Stromal cell of bone marrow (primary cell): ENCODE measurements at places on chromosomes 1 and 21.

- DNase-seq = no peak
These were observed 207.8 kb downstream of the SIPA1L2 start for GRCh38 chr1:232422098-232422497.

DNA sequence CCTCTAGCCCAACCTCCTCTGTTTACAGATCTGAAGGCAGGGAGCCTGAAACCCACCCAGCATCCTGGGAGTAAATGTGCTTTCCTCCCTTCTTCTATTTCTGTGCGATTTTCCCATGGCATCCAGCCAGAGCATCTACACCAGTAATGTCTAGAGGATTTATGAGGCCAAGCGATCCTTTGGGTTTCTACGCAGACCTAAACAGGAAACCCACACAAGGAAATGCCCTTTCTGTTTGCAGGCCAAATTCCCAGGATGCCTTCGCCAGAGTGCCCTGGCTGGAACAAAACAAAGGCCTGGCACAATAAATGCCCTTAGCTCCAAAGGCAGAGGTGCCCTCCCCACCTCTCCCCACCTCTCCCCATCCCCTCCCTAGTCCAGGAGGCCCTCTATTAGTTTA lies 110.5 kb upstream of the CDC42BPA start:
- DNase-seq = no peak

- no peak for DNase-seq
These were observed 140.4 kb downstream of the ATP6V1G3 start for GRCh38 chr1:198400063-198400462.

GRCh38 chr21:34061983-34062382 lies 11.4 kb upstream of the MRPS6 start:
- no peak for DNase-seq

- no peak for DNase-seq
These were observed 45.8 kb upstream of the PDE9A start for GRCh38 chr21:42607525-42608102.

DNA sequence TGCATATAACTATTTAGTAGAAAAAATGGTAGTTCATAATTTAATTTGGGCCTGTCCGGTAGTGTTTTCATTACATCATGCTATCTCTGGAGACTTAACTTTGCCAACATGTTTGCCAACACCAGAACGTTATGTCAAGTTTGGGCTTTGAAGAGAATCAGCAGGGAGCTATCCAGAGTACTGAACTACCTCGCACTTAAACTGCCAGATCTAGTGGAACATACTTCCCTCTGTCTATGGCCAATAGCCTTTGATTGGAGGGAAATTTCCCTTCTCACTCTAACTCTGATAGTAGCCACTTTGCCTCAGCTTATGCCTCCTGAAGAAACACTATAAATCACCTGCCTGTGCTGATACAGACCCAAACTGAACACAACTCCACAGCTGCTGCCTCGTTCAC lies 10.0 kb downstream of the LRRC53 start:
- DNase-seq = peak; percentile 43

GRCh38 chr1:209609791-209610630 lies 26.5 kb downstream of the CAMK1G start:
- no peak for DNase-seq

DNA sequence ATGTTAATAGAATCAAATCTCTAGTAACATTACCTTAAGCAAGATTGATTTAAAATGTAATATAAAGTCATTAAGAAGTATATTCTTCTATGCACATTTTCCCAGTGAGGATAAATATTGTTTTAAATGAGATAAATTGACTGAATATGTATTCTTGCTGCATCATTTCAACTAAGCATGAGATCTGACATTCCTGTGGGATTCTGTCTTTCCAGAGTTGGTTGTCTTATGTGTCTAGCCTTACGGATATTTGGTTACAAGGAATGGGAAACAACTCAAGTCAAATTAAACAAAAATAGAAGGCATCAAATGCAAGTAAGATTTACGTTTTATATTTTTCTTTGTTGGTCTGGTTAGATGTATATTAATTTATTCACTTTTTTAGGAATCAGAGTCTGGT lies 287.5 kb downstream of the PTGER3 start:
- peak; percentile 40 for DNase-seq

DNA sequence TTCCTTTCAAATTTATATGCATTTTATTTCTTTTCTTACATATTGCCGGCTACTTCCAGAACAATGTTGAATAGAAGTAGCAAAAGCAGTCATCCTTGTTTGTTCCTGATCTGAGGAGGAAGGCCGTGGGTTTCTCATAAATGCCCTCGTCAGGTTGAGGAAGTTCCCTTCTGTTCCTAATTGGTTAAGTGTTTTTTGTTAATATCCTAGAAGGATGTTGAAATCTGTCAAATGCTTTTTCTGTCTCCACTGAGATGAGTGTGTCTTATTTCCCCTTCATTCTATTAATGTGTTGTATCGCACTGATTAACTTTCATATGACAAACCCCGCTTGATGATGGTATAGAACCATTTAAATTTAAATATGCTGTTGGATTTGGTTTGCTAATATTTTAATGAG lies 15.4 kb downstream of the TTLL10 start:
- no peak for DNase-seq

- no peak for DNase-seq
These were observed 211.1 kb downstream of the SMYD3 start for GRCh38 chr1:246295968-246296367.

DNA sequence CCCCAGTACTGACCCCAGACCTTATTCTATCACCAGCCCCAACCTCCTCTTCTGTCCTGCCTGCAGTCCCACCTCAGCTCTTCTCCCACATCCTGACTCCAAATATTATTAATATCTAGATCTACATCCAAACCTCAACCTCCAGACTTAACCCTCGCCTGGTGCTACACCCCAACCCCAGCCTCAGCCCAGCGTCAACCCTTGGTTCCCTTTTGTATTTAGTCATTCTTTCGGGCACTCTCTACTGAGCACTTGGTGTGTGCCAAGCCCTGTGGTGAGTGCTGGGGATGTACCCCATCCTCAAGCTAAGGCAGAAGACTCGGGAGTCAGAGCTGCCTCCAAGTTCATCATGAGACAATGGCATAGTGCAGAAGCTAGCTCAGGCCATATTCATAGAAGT lies 1.1 kb downstream of the SHISAL2A start:
- no peak for DNase-seq

DNA sequence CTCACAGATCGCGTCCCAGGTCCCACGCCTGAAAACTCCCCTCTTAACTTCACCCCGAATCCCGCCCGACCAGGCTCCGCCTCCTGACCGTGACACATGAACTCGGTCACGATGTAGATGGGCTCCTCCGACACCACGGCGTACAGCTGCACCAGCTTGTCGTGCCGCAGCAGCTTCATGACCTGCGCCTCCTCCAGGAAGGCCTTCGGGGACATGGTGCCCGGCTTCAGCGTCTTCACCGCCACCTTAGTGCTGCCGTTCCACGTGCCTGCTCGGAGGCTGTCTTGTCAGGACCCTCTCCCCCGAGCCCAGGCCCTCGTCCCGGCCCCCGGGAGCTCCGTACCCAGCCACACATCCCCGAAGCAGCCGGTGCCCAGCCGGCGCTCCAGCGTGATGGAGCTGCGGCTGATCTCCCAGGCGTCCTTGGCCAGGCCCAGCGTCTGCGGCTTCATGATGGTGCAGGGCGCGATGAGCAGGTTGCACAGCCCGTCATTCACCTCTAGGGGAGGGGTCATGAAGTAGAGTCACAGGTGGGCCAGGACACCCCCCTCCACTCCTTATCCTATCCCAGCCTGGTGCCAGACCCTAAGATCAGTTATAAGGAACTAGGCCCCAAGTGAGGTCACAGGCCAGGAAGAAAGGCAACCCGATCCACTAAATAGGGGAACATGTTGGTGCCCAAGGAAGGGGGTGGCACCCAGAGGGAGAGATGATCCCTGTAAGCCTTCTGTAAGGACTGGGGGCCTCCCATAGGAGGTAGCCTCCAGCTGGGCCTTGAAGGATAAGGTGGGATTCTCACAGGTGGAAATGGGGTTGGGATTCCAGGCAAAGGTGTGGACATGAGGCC lies 11.6 kb upstream of the AHDC1 start:
- DNase-seq = no peak

GRCh38 chr1:80384083-80384830 lies 1377.7 kb upstream of the ADGRL4 start:
- DNase-seq = no peak

GRCh38 chr1:112388436-112388835 lies 7.6 kb upstream of the CTTNBP2NL start:
- no peak for DNase-seq

DNA sequence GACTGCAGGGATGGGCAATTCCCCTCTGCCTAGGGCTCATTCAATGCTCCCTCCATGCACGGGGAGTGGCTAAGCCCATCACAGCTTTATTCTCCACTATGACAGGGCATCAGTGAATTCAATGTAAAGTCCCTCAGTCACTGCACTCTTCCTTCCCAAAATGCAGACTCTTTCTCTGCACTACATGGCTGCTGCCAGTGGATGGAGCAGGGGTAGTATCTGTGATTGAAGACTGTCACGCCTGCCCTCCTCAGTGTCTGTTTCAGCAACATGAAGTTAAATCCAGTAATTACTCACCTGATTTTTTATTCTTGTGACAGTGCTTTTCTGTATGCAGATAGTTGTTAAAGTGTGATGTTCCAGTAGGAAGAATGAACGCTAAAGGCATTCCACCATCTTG lies 1323.2 kb downstream of the AMY1C start:
- no peak for DNase-seq

DNA sequence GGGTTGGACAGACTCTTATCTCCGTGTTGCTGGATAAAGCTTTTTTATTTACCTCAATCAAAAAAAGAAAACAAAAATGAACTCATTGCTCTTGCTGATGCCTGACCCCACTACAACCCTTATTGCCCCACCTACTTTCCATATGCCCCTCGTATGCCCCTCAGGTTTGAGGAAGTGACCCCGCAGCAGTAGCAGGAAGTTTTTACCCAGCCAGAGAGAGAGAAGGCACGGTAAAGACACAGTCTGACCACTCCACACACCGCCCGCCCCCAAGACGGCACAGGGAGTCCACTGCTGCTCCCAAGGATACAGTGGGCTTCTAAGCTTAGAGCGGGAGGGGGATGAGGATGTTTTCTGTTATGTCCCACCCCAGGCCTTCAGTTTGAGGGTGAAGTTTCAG lies 9.8 kb downstream of the PLEKHO1 start:
- DNase-seq = no peak

DNA sequence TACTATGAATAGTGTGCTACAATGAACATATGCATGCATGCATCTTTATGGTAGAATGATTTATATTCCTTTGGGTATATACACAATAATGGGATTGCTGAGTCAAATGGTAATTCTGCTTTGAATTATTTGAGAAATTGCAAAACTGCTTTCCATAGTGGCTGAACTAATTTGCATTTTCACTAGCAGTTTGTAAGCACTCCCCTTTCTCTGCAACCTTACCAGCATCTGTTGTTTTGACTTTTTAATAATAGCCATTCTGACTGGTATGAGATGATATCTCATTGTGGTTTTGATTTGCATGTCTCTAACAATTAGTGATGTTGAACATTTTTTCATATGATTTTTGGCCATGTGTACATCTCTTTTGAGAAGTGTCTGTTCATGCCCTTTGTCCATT lies 24.0 kb upstream of the DIRAS3 start:
- DNase-seq = no peak

DNA sequence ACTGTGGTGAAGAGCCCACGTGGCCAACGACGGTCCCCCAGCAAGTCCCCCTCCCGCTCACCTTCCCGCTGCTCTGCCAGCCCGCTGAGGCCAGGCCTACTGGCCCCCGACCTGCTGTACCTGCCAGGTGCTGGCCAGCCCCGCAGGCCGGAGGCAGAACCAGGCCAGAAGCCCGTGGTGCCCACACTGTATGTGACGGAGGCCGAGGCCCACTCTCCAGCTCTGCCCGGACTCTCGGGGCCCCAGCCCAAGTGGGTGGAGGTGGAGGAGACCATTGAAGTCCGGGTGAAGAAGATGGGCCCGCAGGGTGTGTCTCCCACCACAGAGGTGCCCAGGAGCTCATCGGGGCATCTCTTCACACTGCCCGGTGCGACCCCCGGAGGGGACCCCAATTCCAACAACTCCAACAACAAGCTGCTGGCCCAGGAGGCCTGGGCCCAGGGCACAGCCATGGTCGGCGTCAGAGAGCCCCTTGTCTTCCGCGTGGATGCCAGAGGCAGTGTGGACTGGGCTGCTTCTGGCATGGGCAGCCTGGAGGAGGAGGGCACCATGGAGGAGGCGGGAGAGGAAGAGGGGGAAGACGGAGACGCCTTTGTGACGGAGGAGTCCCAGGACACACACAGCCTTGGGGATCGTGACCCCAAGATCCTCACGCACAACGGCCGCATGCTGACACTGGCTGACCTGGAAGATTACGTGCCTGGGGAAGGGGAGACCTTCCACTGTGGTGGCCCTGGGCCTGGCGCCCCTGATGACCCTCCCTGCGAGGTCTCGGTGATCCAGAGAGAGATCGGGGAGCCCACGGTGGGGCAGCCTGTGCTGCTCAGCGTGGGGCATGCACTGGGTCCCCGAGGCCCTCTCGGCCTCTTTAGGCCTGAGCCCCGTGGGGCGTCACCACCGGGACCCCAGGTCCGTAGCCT lies 46.8 kb downstream of the TRIM11 start:
- no peak for DNase-seq

DNA sequence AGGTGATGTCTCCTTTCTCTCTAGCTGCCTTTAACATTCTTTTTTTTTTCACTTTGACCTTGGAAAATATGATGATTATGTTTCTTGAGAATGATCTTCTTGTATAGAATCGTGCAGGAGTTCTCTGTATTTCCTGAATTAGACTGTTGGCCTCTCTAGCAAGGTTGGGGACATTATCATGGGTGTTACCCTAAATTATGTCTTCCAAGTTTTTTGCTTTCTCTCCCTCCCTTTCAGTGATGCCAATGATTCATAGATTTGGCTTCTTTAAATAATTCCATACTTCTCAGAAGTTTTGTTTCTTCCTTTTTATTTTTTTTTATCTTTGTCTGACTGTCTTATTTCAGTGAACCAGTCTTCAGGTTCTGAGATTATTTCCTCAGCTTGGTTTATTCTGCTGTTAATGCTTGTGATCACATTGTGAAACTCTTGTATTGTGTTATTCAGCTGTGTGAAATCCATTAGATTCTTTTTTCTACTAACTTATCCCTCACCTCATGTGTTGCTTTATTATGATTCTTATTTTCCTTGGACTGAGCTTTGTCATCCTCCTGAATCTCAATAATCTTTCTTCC lies 268.4 kb upstream of the NRIP1 start:
- peak; percentile 4 for DNase-seq

DNA sequence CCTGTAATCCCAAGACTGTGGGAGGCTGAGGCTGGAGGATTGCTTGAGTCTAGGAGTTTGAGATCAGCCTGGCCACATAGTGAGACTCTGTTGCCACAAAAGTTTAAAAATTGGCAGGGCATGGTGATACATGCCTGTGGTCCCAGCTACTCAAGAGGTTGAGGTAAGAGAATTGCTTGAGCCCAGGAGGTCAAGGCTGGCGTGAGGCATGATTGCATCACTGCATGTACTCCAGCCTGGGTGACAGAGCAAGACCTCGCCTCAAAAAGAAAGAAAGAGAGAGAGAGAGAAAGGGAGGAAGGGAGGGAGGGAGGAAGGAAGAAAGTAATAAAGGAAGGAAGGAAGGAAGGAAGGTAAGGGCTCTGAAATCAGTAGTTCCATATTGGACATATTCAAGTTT lies 25.0 kb downstream of the GLUL start:
- no peak for DNase-seq

DNA sequence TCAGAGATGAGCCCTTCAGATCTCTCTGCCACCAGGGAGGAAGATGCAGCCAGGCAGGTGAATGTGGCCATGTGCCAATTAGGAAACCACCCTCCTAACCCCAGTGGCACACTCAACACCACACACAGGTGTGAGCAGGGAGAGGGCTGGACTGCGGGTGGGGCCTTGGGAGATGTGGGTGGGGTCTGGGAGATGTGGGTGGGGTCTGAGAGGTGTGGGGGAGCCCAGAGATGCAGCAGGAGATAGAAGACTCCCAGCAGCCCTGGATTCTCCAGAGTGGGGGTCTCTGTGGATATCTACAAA lies 43.2 kb upstream of the COL6A1 start:
- no peak for DNase-seq
